Naive thymus-derived CD8-positive, alpha-beta T cell (primary cell): ENCODE measurements at places on chromosomes 5 and 9.

DNA sequence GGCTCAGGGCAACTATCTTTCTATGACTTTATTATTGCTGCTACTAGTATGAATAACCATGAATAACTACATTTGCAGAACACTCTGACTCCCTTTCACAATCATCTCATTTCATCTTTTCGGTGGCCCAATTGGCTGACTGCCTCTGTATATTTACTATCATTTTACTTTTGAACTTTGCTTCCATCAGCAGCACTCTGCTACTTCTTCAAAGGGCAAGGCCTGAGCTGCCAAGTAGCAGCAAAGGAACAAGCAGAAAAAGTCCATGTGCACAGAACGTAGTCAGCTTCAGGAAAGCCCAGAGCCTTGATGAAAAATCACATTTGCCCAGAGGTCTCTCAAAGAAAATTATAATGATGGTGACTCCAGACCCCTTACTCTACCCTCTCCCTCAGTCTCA lies 214.5 kb upstream of the PUM3 start:
- no peak for DNase-seq

DNA sequence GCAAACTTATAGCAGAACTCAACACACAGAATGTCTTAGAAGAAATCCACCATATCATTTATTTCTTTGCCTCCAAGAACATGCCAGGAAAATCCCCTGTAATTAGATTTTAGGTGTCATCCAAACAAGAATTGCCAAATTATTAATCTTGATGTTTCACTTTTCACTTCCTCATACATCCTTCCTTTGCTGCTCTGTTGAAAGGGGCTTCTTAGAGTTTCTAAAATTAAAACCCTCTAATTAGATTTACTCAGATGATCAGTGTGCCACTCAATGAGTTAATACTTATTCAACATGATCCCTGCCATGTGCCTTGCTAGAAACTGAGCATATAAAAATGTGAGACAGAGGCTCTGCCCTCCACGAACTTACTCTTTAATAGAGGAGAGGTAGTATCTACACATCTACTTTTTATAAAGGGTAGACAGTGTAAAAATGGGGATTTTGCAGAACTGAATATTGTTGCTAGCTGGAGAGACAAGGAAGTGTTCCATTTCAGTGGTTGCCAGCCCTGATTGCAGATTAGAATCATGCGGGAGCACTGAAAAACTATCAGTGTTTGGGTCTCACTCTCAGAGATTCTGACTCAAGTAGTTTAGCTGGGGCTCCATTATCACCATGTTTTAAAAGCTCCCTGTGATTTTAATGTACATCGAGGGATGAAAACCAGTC lies 498.4 kb downstream of the TLE4 start:
- DNase-seq, result no peak

GRCh38 chr5:134463176-134463720 lies 51.6 kb upstream of the CDKN2AIPNL start:
- DNase-seq, result no peak

DNA sequence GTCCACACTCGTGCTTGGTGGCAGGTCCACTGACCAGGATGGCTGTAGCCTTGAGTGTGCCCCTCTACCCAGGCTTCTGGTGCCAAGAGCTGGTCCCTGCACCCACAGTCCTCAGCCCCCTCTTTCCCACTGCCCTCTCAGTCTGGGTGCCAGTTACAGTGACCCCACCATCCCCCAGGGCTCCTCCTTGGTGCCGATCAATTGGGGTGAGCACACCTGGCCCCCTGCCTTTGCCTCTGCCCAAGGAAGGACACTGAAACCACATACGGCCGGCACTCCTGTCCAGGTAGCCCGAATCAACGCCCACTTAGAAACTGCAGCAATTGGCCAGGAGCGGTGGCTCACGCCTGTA lies 18.5 kb upstream of the QRFP start:
- no peak for DNase-seq

DNA sequence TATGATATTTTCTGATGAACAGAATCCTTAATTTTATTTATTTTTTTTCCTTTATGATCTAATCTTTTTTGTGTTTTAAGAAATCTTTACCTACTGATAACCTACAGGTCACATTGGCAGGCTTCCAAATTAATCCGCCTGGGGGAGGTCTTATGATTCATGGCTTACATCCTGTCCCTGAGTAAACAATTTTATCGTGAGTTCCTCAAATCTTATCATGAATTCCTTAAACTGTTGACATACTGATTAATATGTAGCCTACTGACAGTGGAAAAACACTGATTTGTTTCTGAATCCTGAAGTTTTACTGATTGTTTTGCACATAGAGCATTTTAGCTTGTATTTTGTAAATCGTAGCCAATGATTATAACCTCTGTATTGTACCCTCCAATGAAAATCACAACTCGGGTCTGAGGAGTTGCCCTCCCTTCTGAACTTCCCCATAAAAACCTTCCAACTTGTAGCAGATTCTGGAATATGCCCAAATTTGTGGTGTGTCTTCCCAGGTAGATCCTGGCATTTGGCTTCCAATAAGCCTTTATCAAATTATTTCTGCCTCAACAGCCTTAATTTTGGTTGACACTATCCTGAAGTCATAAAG lies 105.6 kb downstream of the VCAN start:
- no peak for DNase-seq

- DNase-seq, result no peak
Observed at GRCh38 chr5:136891175-136891972, 526.0 kb upstream of the TRPC7 start.

- DNase-seq, result no peak
Observed at GRCh38 chr5:114390431-114390830, 28.6 kb downstream of the KCNN2 start.

DNA sequence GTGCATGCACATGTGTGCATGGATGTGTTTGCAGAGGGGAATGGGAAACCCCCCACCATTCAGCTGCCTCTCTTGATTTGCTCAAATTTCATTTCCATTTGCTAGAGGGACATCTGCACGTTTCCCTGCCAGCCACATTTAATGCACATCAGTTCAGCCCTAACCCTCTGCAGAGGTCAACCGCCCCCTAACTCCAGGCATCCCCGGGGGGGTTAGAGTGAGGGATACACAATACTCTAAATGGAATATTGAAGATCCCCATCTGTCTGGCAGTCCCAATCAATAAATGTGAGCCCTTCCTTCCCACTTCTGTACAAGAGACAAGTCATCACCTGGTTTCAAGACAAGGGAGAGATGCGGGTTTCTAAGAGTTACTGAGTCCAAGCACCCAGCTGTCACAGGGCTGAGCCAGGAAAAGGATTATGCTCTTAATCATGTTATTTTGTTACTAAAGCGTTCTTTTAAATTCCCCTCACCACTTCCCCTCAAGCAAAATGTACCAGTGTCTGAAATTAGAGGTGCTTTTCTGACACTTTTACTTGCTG lies 134.1 kb downstream of the SEMA6A start:
- DNase-seq, result no peak

GRCh38 chr9:137068539-137069507 lies 1.5 kb downstream of the SAPCD2 start:
- DNase-seq, result no peak

DNA sequence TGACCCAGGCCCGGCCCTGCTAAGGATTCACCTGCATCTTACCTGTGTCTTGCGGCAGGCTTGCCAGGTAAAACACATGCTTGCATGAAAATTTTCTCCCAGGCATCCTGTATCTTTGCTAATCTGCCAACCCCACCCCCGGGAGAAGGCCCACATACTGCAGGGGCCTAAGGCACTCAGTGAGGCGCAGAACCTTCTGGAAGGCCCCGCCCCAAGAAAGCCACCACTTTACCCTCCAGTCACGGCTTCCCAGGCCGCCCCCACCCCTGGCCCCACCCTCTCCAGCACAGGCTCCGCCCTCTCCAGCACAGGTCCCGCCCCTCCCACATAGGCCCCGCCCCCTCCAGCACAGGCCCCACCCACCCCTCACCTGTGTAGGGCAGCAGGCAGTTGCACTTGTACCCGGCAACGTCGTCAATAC lies 29.8 kb upstream of the SEC16A start:
- peak; percentile 16 for DNase-seq

- DNase-seq, result no peak
Observed at GRCh38 chr5:87916320-87916719, 352.3 kb downstream of the TMEM161B start.

DNA sequence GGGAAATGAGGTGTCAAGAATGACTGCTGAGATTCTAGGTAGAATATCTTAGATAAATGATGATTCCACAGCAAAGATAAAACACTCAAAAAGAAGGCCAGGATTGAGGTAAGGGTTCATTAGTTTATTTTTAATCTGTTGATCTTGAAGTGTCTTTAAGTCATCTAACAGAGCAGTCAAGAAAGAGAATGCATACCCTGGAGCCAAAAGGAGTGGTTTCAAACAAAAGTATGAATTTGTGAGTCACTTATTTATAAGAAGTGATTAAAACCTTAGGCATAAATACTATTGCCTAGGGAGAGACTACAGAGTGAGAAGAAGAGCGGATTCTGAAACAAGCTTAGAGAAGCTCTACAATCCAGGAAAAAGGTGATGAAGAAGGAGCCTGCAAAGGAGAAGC lies 541.0 kb downstream of the DTWD2 start:
- no peak for DNase-seq

- no peak for DNase-seq
Observed at GRCh38 chr5:139872052-139872766, 76.6 kb downstream of the PSD2 start.

GRCh38 chr5:58016358-58016757 lies 443.5 kb downstream of the PLK2 start:
- DNase-seq, result no peak
